ENCODE measurements at places on chromosomes 5 and 9. TPM values are rescaled to one million over a fixed set of nuclear protein-coding genes. Genes with fewer than 3 reads are reported as not detected.

The RCL1 gene
- total RNA-seq: 44.1 TPM

The CFAP90 gene
- not detected for total RNA-seq

The ARID3C gene
- total RNA-seq: 0.14 TPM

The ACOT12 gene
- total RNA-seq: not detected

The GRIA1 gene
- total RNA-seq: not detected

The BRINP1 gene
- not detected for total RNA-seq

The SPINK13 gene
- total RNA-seq: not detected

DNA sequence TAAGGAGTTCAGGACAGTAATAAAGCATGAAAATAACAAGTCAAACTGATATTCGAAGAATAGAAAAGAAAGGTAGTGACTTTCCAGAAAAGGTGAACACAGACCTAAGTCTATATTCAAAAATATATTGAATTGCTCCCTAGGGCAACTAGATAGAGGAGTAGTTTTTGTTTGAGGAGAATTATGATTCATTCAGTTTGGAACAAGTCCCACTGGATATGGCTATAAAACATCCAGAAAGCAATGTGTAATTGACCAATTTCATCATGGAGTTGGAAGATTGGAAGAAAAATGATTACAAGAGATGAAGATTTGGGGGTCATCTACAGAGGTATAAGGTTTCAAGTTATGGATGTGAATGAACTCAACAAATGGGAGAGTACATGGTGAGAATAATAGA, 117.5 kb upstream of the ZNF462 start:
- H3K36me3 ChIP-seq: no peaks in the 10 kb centered on the region
- no peak for DNase-seq
- H3K27ac ChIP-seq: no peak overlapping the region
- H3K27me3 ChIP-seq: no peaks in the 10 kb centered on the region
- H3K4me1 ChIP-seq: no peaks in the 10 kb centered on the region

- H3K36me3 ChIP-seq: peaks cover 17% of the 10 kb centered on the region
- peak overlapping the region; percentile 91 for H3K4me3 ChIP-seq
- peak overlapping the region; percentile 82 for H3K27ac ChIP-seq
These were observed 588 bp upstream of the PLPP1 start for GRCh38 chr5:55535199-55535905.

DNA sequence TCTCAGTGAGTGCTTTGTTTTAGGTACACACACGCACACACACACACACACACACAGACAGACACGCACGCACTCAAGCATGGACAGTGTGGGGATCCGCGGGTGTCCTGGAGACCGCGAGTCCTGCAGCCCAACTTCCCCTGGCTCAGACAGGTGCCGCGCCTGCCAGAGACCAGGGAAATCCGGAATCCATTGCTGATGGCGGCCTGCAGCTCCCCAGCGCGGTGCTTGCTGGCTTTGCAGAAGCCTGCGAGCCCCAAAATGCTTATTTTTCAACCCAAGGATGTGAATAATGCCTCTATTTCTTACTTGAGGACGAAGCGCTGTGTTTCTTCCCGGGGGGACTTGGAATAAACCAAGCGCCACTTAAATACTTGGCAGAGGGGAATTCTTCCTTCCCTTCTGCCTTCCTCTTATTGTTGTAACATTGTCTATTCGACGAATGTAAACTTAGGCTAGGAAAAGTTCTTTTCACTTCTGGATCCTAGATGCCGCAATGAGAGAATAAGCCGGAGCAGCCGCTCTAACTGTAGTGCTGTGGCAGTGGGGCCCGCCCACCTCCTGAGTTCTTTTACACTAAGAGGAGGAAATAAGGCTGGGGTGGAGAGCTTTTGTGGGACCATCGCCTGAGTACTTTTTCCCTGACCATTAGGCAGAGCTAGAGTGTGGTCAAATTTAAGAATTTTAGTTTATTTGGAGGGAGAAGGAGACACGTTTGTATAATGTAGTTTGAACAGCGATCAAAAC, 802 bp downstream of the ITGA2 start:
- peak overlapping the region; percentile 84 for H3K4me3 ChIP-seq
- H3K4me1 ChIP-seq: peaks cover 44% of the 10 kb centered on the region
- peaks cover 17% of the 10 kb centered on the region for H3K36me3 ChIP-seq
- peaks cover 1% of the 10 kb centered on the region for H3K27me3 ChIP-seq

- no peak overlapping the region for H3K27ac ChIP-seq
- no peak overlapping the region for H3K4me3 ChIP-seq
- H3K4me1 ChIP-seq: no peaks in the 10 kb centered on the region
- no peak for DNase-seq
- H3K36me3 ChIP-seq: no peaks in the 10 kb centered on the region
- H3K27me3 ChIP-seq: peaks cover 23% of the 10 kb centered on the region
These were observed 10.1 kb downstream of the LHFPL2 start for GRCh38 chr5:78638423-78638822.

DNA sequence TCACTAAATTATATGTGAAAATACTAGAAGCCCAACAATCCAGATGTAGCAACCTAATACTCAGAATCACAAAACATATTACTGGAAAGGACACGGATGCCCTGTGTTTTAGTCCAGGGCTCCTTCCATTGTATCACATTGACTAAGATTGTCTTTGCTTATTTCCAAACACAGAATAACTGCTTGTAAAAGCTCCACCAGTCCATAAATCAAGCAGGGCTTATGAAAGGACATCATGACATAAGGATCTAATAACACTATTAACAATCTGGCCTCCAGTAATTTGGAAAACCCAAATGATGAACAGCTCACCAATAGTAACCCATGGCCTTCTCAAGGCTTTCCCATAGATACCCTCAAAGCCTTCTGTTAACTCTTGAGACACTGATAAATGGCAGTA, 39.8 kb downstream of the WDR41 start:
- no peaks in the 10 kb centered on the region for H3K4me1 ChIP-seq
- no peaks in the 10 kb centered on the region for H3K27me3 ChIP-seq
- DNase-seq: no peak

GRCh38 chr9:96251451-96251850, 50.5 kb downstream of the HSD17B3 start:
- no peak for DNase-seq
- peaks cover 30% of the 10 kb centered on the region for H3K27me3 ChIP-seq
- H3K4me1 ChIP-seq: no peaks in the 10 kb centered on the region

GRCh38 chr5:39119404-39120051, 45.3 kb upstream of the RICTOR start:
- H3K27ac ChIP-seq: no peak overlapping the region
- H3K4me3 ChIP-seq: no peak overlapping the region
- H3K4me1 ChIP-seq: peaks cover 19% of the 10 kb centered on the region
- no peak for DNase-seq

DNA sequence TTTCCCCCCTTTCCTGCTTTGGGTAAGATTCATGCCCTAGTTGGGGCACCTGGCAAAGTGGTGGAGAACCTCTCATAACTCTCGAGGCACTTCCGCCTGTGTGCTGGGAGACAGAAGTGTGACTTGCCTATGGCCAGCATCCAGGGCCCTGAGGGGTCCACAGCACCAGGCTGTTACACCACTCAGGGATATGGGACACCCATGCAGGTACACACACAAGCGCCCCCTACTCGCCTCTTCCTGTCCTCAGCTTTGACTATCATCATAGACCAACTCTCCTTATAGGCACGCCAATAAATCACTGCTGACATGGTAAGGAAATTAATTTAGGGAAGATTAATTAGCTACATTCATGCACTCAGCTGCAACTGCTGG, 45.4 kb downstream of the SHB start:
- H3K4me3 ChIP-seq: no peak overlapping the region
- no peak overlapping the region for H3K27ac ChIP-seq
- DNase-seq: no peak
- no peaks in the 10 kb centered on the region for H3K36me3 ChIP-seq

- H3K4me3 ChIP-seq: peak overlapping the region; percentile 66
- H3K27me3 ChIP-seq: peaks cover 1% of the 10 kb centered on the region
- peak overlapping the region; percentile 87 for H3K27ac ChIP-seq
- peaks cover 3% of the 10 kb centered on the region for H3K36me3 ChIP-seq
- DNase-seq: no peak
- peaks cover 58% of the 10 kb centered on the region for H3K4me1 ChIP-seq
These were observed 30.3 kb upstream of the STING1 start for GRCh38 chr5:139512786-139513390.

DNA sequence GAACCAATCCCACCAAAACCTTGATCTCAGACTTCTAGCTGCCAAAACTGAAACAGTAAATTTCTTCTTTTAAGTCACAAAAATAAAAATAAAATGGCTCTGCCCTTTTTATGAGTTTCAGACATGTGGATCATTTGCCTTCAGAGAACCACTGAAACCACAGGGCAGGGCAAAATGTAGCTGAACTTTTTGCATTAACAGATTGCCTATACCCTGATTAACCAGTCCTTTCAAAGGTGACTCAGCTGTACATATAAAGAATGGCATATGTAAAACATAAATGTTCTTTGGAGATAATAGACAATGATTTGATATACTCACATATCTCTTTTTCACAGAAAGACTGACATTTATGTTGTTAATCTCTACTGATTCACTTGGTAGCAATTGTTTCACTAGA, 187.1 kb upstream of the GRIN3A start:
- DNase-seq: no peak
- H3K4me3 ChIP-seq: no peak overlapping the region
- H3K27ac ChIP-seq: no peak overlapping the region

- no peak for DNase-seq
- no peaks in the 10 kb centered on the region for H3K27me3 ChIP-seq
- H3K36me3 ChIP-seq: peaks cover 15% of the 10 kb centered on the region
- no peak overlapping the region for H3K27ac ChIP-seq
- H3K4me3 ChIP-seq: peak overlapping the region; percentile 51
- peaks cover 50% of the 10 kb centered on the region for H3K4me1 ChIP-seq
These were observed 9.6 kb downstream of the TLE4 start for GRCh38 chr9:79581388-79581787.

DNA sequence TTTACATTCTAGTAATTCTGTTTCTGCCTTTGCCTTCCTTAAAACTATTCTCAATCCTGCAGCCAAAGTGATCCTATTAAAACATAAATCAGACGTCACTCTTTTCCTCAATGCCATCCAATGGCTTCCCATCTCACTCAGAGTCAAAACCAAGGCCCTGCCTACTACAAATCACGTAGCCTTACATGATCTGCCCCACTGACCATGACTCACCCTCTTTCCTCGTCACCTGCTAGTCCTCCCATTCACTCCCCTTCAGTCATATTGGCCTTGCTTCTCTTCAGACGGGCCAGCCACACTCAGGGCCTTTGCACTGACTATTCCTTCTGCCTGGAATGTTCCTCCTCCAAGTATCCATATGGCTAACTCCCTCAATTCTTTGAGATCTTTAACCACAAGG, 39.0 kb upstream of the DMXL1 start:
- peak overlapping the region; percentile 26 for H3K4me3 ChIP-seq
- no peak for DNase-seq
- H3K4me1 ChIP-seq: peaks cover 23% of the 10 kb centered on the region
- H3K27ac ChIP-seq: peak overlapping the region; percentile 7

- H3K36me3 ChIP-seq: no peaks in the 10 kb centered on the region
- DNase-seq: no peak
- H3K27me3 ChIP-seq: no peaks in the 10 kb centered on the region
- H3K27ac ChIP-seq: no peak overlapping the region
These were observed 9.7 kb upstream of the COL5A1 start for GRCh38 chr9:134631881-134632280.

GRCh38 chr5:91611746-91612145, 228.6 kb upstream of the ARRDC3 start:
- no peak overlapping the region for H3K4me3 ChIP-seq
- H3K36me3 ChIP-seq: no peaks in the 10 kb centered on the region
- H3K27me3 ChIP-seq: no peaks in the 10 kb centered on the region
- no peak for DNase-seq

GRCh38 chr5:124843596-124843899, 97.1 kb upstream of the ZNF608 start:
- no peak overlapping the region for H3K4me3 ChIP-seq
- H3K27ac ChIP-seq: no peak overlapping the region
- no peaks in the 10 kb centered on the region for H3K27me3 ChIP-seq
- H3K36me3 ChIP-seq: no peaks in the 10 kb centered on the region
- no peaks in the 10 kb centered on the region for H3K4me1 ChIP-seq

GRCh38 chr9:104604801-104605200, 626 bp downstream of the OR13C2 start:
- no peak overlapping the region for H3K4me3 ChIP-seq
- no peak overlapping the region for H3K27ac ChIP-seq
- H3K4me1 ChIP-seq: no peaks in the 10 kb centered on the region
- no peaks in the 10 kb centered on the region for H3K27me3 ChIP-seq

DNA sequence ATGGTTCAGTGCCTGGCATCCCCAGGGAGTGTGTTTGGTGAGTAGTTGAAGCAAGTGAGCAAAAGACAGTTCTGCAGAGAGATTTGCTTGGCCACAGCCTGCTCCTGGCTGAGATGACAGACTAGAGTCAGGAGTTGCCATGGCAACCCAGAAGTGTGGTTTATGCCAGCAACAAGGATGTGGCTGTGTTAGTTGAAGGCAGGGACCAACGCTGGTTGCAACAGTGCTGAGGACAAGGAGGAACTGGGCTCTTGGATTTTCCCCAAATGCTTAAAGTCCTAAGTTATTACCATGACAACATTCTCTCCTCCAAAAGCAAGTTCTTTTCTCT, 2.7 kb downstream of the NXNL2 start:
- H3K4me1 ChIP-seq: peaks cover 15% of the 10 kb centered on the region
- peaks cover 4% of the 10 kb centered on the region for H3K36me3 ChIP-seq
- H3K4me3 ChIP-seq: no peak overlapping the region
- no peak overlapping the region for H3K27ac ChIP-seq
- H3K27me3 ChIP-seq: peaks cover 39% of the 10 kb centered on the region

DNA sequence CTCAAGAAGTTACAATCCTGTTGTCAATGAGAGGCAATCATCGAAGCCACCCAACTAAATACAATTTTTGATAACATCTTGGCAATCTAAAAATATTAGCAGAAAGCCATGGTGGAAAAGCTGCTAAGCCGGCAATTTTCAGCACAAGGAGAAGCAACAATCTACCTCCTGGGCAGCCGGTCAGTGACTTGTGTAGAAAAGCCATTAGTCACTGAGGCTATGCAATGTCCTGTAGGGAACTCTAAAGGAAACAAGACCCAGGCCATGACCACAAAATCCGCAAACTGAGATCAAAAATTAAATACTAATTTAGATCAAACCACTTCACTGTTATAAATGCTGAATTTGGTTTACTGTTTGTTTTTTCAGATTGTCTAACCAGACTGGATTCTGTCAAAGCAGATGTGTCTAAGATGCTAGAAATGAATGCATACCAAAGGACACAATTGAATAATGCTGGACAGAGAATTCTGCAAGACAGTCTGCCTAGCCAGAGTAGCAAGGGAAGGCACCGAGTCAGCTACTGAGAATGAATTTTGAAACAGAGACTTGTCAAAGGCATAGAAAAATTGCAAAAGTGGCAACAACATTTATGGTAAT, 384.8 kb downstream of the PRELID2 start:
- no peaks in the 10 kb centered on the region for H3K36me3 ChIP-seq
- H3K27ac ChIP-seq: no peak overlapping the region
- H3K27me3 ChIP-seq: no peaks in the 10 kb centered on the region
- H3K4me3 ChIP-seq: no peak overlapping the region

DNA sequence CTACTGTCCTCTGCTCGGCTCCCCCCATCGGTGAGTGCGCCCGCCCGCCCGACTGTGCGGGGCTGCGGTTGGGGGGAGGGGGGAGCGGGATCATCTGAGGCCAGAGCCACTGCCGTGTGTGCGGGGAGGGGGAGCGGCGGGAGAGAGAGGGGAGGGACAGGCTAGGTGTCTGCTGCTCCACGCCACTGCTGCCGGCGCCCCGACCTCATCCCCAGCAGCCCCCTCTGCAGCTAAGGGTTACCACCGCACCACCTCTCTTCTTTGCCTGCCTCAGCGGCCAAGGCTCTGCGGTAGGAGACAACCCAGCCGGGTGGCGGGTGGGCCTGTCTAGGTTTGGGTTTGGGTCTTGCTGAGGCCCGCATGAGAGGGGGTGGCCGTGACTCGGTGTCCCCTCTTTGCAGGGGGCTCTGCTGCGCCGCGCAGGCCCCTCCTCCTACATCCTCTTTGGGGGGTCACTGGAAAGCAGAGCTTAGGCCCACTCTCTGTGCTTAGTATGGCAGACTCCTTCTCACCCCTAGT, 670 bp upstream of the PURA start:
- peak overlapping the region; percentile 92 for H3K4me3 ChIP-seq
- H3K27ac ChIP-seq: peak overlapping the region; percentile 63
- H3K4me1 ChIP-seq: peaks cover 57% of the 10 kb centered on the region
- no peak for DNase-seq
- H3K36me3 ChIP-seq: peaks cover 15% of the 10 kb centered on the region
